ENCODE measurements at places on chromosomes 7 and 10. TPM values are rescaled to one million over a fixed set of nuclear protein-coding genes. Genes with fewer than 3 reads are reported as not detected.

OR2A1 gene
- total RNA-seq, result not detected

LOXL4 gene
- 0.38 TPM for total RNA-seq

ASIC3 gene
- 0.33 TPM for total RNA-seq

POU6F2 gene
- total RNA-seq, result not detected

ABCA13 gene
- under 0.01 TPM for total RNA-seq

ANKRD7 gene
- total RNA-seq, result 0.33 TPM

MRC1 gene
- total RNA-seq, result 0.38 TPM

UROS gene
- 61.1 TPM for total RNA-seq

PTTG1IP2 gene
- not detected for total RNA-seq

AGR2 gene
- total RNA-seq, result not detected

TRIM50 gene
- total RNA-seq, result not detected

SLC26A4 gene
- total RNA-seq, result 4.9 TPM

SMURF1 gene
- total RNA-seq, result 33.3 TPM

NME8 gene
- not detected for total RNA-seq

Measured in vein endothelial cell (primary cell).